ENCODE measurements at places on chromosomes 11 and 22.
A peak's percentile ranks its signal among the peaks of the same experiment; 100 is the strongest.

DNA sequence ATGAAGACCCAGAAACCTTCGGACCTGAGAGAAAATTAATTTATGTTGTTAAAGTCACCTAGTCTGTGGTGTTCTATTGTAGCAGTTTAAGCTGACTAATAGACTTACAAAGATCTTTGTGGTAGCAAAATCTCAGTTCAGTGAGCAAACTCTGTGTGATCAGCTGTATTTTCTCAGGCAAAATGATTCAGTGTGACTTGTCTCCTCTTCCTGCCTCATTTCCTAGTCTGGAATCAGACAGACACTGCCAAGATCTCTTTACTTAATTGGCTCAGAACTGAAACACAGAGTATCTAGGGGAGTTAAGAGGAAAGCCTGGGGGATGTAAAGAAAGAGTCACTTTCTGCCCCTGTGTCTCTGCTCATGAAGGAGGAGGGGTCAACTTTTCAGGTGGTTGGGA lies 564.7 kb downstream of the KCNA4 start:
- DNase-seq = no peak

- no peak for DNase-seq
Measured at GRCh38 chr11:61403658-61404057, 11.3 kb downstream of the TMEM216 start.

DNA sequence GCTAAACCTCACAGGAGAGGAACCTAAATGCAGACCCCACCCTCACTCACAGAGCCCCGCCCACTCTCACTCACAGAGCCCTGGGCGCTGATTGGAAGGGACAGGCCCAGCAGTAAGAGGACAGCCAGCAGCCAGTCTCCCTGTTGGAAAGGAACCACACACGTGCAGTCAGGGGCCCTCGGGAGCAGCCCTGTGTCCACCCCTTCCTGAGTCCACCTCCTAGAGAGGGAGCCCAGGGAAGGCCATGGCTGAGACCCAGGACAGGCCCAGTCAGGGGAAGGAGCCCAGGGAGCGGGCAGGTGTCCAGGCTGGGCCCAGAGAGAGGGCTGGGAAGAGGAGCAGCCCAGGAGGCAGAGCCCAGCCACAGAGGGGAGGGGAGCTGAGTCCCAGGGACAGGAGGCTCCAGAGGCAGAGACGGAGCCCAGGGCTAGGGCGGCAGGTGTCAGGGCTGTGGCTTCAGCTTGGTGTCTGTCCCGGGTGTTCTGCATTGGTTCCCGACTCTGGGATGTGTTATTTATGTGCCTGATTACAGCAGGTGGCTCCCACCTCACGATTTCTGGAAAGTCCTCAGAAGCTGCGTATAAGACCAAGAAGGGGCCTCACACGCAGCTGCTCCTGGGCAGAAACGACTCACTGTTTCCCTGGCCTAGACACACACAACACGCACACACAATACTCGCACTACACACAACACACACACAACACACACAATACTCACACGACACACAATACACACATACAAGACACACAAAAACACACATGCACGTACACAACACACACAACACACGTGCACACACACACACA lies 9.0 kb upstream of the APOBEC3H start:
- no peak for DNase-seq

GRCh38 chr11:93757301-93757700 lies 15.8 kb downstream of the C11orf54 start:
- no peak for DNase-seq

DNA sequence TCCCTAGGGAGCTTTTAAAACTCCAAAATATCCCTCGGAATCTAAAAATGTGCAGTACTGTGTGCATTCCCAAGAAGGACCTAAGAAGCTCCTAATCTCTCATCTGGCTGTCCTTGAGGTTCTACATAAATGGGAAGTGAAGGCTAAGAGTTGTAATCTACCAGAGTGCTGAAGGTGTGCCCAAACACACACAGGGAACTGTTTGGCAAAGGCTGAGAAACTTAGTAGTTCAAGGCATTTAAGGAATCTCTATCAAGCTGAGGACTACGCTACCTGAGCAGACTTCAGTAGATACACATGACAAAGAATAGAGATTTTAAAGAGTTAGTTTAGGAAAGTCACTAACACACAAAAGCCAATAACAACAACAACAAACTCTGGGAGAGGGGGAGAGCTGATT lies 71.1 kb downstream of the TTC28 start:
- DNase-seq = no peak

DNA sequence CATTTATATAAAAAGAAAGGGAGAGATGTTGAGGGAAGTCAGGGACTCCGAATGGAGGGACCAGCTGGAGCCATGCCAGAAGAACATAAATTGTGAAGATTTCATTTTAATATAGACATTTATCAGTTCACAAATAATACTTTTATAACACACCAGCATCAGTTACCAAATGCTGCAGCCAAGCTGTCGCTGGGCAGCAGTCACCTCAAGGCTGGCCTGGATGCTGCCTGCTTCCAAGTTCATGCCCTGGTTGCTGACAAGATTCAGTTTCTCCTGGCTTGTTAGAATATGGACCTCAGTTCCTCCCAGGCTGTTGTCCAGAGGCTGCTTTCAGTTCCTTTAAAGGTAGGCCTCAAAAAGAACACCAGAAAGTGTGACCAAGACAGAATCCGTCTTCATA lies 30.8 kb upstream of the ALDH3B2 start:
- no peak for DNase-seq

GRCh38 chr22:42007922-42008321 lies 9.3 kb downstream of the WBP2NL start:
- DNase-seq = no peak

GRCh38 chr11:129731316-129731715 lies 84.3 kb upstream of the TMEM45B start:
- no peak for DNase-seq

DNA sequence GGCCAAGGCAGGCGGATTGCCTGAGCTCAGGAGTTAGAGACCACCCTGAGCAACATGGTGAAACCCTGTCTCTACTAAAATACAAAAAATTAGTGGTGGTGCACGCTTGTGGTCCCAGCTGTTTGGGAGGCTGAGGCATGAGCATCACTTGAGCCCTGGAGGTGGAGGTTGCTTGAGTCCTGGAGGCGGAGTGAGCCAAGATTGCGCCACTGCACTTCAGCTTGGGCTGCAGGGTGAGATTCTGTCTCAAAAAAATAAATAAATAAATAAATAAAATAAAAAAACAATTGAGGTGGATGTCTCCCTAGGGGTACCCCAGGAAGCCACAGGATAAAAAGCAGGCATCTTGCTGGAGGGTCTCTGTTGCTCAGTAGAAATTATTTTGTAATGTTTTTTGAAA lies 14.1 kb downstream of the PTPRJ start:
- no peak for DNase-seq

DNA sequence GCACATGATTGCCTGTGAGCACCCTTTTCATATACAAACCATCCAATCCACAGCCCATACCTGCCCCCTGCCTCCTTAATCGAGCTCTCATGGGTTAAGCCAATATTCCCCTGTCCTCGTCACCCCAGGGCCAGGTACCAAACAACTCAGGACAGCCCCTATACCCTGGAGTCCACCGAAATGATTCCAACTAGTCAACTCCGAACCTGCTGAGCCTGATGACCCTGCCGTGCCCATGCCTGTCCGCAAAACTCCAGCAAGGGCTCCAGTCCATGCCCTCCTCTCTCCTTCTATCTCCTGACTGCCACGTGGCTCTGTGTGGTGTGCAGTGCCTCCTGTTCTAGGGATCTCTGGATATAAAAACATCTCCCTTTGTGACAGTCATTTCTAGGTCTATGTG lies 35.5 kb upstream of the SYT13 start:
- DNase-seq = no peak

GRCh38 chr11:67248653-67249052 lies 17.6 kb upstream of the GRK2 start:
- DNase-seq = no peak

- no peak for DNase-seq
Measured at GRCh38 chr22:35986088-35986487, 42.5 kb downstream of the RBFOX2 start.

DNA sequence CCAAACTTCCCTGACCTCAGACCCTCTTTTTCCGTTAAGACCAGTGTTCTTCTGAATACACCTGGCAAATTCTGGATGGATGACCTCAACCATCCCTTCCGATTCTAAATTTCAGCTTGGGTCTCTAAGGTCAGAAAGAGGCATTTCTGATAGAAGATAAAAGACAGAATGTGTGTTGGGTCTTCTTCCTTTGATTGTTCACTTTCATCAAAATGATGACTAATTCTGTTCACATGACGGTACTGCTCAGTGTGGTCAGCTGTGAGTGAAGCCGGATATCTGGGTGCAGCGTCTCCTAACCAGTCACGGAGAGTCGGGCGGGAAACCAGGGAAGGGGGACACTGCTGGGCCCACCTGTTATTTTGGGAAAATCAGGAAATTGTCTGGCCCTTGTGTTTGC lies 151.6 kb upstream of the NAV2 start:
- DNase-seq = no peak

DNA sequence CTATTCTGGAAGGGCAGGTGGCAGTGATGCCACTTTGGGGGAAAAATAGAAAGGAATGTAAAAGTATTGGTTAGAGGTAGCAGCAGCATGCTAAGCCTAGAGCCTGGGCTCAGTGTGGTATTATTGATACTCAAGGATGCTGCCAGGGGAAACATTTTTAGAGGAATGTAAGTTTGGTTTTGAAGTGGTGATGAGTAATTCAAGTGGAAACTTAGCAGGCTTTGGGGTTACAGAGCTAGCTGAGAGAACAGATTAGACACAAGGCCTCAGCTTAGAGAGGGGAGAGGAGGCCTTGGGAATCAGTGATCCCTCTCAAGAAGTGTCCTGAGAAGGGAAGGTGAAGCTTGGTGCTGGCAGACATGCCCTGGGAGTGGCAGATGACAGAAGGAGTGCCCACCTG lies 32.9 kb upstream of the DDI1 start:
- no peak for DNase-seq

- DNase-seq = no peak
Measured at GRCh38 chr11:20046416-20046815, 113.9 kb downstream of the DBX1 start.

- peak; percentile 67 for DNase-seq
Measured at GRCh38 chr11:112279901-112280267, 19.2 kb upstream of the PLET1 start.

DNA sequence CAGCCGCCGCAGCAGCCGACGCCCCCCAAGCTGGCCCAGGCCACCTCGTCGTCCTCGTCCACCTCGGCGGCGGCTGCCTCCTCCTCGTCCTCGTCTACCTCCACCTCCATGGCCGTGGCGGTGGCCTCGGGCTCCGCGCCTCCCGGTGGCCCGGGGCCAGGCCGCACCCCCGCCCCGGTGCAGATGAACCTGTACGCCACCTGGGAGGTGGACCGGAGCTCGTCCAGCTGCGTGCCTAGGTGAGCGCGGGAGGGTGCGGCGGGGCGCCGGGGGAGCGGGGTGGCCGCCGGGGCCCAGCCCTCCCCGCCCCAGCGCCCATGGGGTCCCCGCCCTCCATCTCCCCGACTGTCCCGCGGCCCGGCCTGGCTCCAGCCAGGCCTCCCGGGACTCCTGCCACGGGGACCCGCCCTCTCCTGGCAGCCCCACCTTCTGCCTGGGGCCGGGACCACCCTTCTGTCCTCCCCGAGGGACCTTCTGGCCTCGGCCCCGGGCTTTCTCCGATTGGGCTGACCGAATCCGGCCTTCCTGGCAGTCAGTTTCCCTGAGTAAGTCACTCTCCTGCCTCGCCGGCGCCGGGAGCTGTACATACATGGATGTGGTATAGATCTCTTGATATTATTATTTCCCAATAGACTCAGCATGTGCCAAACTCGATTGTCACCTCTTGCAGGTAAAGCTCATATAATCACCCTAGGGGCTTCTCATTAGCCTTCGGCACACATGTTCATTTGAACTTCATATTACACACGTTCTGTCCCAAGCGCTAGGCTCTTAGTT lies 720 bp downstream of the PACS1 start:
- no peak for DNase-seq

GRCh38 chr22:44625421-44625760 lies 76.6 kb upstream of the PRR5 start:
- DNase-seq = no peak

GRCh38 chr11:16223558-16223957 lies 132.8 kb downstream of the SOX6 start:
- no peak for DNase-seq

DNA sequence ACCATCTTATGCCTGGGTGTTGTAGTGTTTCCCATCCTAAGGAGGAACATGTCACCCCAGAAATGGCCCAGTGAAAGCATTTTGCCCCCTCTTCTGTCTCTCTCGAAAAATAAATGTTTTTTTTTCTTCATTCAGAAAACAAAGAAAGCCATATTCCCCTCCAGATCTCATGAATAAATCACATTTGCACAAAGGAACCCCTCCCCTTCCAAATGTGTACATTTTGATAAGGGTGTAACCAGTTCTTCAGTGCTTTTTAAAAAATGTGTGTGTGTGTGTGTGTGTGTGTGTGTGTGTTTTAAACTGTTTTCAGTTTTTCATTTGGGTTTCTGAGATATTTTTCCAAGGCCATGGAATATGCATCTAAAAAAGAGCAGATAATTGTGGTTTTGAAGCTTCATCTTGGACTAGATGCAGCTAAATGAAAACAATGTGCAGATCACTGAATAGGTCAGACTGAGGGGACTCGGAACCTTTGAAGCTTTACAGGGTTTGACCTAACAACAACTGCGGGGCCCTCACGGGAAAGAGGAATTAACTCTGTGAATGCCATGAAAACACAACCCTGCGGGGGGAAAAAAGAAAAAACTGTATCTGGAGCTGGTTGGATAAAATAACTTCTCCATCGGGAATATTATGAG lies 76.4 kb downstream of the YAP1 start:
- DNase-seq = no peak

- DNase-seq = no peak
Measured at GRCh38 chr11:2103668-2104523, 35.3 kb downstream of the IGF2 start.

DNA sequence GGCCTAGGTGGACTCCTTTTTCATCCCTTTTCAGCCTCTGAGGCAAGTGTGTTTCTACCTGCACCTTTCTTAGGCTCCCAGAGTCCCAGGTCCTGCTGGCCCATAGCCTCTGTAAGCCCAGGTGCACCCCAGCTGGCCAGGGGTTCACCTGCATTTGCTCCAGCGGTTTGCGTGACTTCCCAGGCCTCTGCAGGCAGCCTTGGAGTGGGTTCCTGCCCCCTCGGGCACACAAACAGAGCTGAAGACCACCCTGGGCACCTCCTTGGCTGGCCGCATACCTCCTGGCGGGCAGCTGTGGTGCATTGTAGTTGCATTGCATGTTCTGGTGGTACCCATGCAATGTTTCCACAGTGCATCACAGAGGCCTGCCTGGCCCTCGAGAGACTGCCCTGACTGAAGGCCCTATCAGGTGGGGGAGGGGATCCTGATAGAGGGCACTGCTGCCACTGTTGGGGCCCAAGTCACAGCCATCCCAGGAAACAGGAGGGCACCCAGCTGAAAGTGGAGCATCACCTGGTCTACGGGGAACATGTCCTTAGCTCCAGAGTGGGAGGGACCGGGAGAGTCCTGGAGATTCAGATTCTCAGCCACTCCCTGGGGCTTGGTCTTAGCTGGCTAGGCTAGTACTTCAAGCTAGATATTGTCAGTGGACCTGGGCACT lies 14.1 kb downstream of the SHISA8 start:
- no peak for DNase-seq

Data from stimulated activated CD8-positive, alpha-beta memory T cell treated with anti-CD3 and anti-CD28 coated beads, Interleukin-2, amount 100 ng/mL, for 48 hours (primary cell).